ENCODE measurements at places on chromosomes 16 and 17.

DNA sequence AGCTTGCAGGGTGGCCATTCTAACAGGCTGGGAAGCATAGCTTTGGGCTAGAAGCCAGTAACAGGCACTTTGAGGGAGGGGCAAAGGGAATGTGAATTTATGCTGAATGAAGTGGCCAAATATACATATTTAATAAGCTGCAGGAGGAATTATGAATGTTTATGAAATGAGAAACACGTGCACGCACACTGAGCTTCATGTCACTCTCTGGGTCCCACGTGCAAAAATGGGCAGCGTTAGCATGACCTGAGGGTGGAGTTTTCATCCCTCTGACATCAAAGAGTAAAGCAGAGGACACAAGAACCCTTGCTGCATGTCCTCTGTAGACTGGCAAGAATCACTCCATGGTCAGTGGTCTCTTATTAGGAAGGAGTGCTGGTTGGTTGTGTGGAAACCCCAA, 337.0 kb downstream of the UTP18 start:
- no peak for DNase-seq

- DNase-seq = no peak
Observed at GRCh38 chr16:3007957-3008689, 4.6 kb upstream of the CLDN9 start.

- DNase-seq = peak; percentile 93
Observed at GRCh38 chr16:70746708-70747424, 54.1 kb downstream of the VAC14 start.

DNA sequence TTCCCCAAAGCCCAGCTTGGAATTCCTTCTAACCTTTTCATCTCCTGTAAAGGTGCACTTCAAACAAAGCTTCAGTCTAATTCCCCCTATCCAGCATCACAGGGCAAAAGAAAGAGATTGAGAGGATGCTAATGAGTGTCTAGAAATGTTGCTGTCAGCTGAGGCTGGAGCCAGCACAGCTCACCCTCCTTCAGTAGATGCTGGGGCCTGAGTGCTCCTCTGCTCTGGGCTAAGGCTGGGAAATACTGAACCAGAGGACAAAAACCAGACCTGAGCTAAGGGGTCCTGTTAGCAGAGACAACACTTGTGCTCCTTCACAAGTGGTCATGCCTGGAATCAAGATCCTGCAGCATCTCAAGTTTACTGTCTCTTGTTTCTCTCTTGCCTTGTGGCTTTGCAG, 85.0 kb downstream of the CHD9NB start:
- DNase-seq = no peak

- peak; percentile 96 for DNase-seq
Observed at GRCh38 chr16:57277586-57277985, 6.9 kb downstream of the PLLP start.

- peak; percentile 96 for DNase-seq
Observed at GRCh38 chr17:48246612-48247011, 139.0 kb downstream of the SNX11 start.

DNA sequence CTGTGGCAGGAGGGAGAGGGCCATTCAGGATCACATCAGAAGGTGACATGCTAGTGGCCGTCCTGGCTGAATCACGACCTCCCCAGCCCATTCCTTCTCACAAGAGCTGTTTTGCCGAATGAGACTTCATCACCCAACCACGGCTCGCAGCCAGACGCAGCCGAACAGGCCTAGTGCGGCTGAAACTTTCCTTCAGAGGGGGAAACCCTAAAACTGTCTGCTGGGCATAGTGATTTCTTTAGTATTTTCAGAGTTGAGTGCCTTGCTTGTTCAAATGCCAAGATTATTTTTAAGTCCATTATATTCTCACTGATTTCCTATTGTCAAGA, 343.7 kb downstream of the CPPED1 start:
- no peak for DNase-seq

GRCh38 chr17:72901657-72902056, 190.8 kb downstream of the SLC39A11 start:
- DNase-seq = no peak

GRCh38 chr17:15398736-15399331, 57.4 kb upstream of the TEKT3 start:
- DNase-seq = peak; percentile 89

DNA sequence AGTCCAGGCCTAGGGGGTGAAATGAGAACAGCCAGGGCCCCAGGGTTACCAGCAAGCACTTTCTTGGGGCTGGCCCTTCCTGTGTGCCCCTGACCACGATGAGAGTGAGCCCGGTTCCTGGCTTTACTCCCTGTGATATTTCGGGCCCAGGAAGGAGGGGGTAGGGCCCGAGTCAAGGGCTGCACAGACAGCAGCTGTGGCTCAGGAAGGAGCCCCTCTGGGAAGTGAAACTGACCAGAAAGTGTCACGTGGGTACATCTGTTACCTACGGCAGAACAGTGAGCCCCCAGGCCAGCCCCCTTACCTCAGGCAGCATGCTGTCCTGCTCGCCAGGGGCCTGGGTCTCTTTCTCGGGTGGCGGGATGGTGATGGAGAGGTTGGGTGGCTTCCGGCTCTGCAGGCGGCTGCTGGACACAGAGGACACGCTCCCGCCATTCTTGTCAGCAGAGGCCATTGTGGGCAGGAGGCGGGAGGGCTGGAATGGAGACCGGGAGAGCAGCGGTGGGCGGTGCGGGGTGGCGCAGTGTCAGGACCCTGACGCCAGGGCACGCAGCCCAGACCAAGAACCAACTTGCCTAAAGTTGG, 13.8 kb downstream of the AANAT start:
- DNase-seq = no peak

- DNase-seq = peak; percentile 79
Observed at GRCh38 chr17:10616502-10617119, 40.5 kb downstream of the MYH3 start.

DNA sequence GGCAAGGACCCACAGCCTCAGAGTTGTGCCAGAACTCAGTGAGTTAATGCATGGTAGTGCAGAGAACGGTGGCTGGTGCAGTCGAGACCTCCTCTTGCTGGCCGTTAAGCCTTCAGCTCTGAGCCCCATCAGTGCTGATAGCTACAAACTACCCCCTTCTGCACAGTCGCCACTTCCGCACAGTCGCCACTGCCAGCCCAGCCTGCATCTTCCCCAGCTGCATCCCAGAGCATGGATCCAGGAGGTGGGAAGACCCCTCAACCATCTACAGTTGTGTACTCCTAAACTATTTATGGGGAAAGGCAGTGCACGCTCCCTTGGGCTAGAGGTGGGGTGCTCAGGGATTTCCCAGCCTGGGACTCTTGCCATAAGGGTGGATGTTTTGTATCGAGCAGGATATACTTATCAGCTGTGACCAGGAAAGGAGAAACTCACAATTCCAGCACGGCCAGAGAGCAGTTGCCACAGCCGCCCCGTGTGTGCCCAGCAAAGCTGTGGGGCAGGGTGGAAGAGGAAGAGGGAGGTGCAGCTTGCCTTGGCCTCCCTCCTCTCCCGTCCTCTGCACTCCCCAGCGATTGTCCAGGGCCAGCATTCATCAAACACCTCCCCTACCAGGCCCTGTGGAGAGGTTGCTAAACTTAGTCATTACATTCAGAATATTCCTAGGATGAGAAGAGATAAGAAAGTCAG, 49.5 kb upstream of the CMIP start:
- no peak for DNase-seq

- DNase-seq = peak; percentile 78
Observed at GRCh38 chr16:3282103-3282729, 1.1 kb upstream of the ZNF263 start.

DNA sequence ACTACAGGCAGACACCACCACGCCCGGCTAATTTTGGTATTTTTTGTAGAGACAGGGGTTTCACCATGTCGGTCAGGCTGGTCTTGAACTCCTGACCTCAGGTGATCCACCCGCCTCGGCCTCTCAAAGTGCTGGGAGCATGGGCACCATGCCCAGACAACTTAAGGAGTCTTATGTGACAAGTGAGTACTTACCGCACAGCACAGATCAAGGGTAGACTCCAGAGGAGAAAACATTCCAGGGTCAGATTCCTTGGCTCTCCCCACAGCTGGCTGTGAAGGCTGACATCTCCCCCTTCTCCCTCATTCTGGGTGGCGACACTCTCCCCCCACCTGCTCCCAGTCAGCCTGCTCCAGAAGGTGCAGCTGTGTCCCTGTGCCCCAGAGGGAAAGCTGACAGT, 10.6 kb downstream of the ZSCAN10 start:
- no peak for DNase-seq

- no peak for DNase-seq
Observed at GRCh38 chr17:68052810-68053209, 17.3 kb downstream of the KPNA2 start.

- DNase-seq = peak; percentile 40
Observed at GRCh38 chr16:66656547-66656946, 40.0 kb downstream of the CMTM4 start.

GRCh38 chr17:44905006-44906000, 6.1 kb upstream of the EFTUD2 start:
- no peak for DNase-seq

Data from ELR (cell line).